ENCODE measurements at places on chromosomes 2 and 18.

DNA sequence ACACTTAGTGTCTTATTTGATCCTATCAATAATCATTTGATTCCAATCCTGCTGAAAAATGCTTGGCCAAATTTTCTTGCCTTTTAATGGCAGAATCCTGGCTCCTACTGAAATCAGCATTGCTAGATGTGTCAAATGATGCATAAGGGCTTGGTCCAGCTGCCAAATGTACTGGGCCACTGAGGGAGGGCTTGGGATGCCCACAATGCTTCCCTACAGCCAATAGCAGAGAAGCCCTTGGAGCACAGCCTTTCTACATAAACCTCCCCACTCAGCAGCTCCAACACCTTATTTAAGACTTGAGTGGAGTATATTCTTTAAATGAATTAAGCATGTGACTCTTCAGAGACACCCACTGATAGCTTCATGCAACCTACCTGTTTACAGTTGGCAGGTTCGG lies 3.6 kb downstream of the ALK start:
- no peak for DNase-seq

DNA sequence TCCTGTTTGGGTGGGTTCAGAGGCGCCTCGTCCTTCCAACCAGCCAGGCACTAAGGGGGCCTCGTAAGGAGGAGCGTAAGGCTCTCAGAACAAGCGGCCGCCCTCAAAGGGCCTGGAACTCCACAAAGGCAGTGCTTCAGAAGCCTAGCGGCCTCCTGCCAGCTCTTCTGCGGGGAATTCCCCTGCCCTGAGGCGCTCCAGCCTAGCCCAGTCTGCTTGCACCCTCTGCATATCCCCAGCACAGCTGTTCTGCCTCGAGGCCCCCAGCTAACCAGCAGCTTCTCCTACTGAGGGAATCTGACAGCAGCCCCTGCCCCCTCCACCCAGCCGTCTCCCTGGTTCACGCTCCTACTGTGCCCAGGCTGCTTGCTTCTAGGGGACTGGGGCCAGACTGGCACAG lies 265.9 kb downstream of the TFCP2L1 start:
- no peak for DNase-seq

DNA sequence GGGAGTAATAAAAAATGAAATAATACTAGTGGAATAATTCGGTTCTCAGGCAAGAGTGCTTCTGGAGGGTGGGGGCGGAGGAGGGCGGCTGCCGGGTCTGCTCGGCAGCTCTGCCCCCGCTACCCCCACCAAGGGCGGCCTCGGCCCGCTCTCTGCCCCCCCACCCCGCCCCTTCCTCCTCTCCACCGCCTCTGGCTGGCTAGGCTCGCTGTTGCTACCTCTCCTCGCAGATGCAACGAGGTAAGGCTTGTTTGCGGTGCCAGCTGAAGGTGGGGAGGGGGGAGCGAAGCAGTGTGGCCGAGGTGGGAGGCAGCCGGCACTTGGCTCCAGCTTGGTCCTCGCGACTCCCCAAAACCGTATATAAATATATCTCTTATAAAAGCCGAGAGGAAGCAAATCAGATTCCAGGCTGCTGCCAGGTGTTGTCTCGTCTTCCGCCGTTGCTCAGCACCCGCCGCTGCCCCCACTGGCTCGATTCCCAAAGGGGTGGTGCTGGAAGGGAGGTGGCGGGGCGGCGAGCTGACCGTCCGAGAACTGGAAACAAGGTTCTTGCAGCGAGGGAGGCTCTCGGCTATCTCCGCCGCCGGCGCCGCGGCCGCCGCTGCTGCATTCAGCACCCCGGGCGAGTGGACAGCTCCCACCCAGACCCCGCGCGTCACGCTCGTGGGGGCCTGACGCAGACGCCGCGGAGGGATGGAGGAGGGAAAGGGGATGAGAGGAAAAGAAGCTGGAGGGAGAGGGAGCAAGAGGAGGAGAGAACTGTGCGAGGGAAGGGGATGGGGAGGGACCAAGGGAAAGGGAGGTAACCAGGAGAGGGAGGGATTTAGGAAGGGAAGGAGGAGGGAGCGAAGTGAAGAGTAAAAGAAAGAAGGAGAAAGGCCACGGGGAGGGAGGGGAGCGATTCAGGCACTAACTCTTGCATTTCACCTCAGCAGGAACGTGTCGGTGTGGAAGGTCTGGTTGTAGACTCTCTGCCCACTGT lies at the start of gene MARCHF4:
Gene MARCHF4 (minus strand): TSS at position 763 of the 982 bp plus-strand sequence. CDS start 2,223 bp downstream, outside the sequence.
- DNase-seq = peak; percentile 50

GRCh38 chr2:86298411-86299390 lies 38.7 kb downstream of the REEP1 start:
- DNase-seq = peak; percentile 29

- no peak for DNase-seq
These were observed 3.1 kb downstream of the ARL4C start for GRCh38 chr2:234493796-234494195.

Measured in suppressor macrophage treated with lipopolysaccharide for 1 hour (primary cell).